ENCODE measurements at places on chromosomes 7 and 10. TPM values are rescaled to one million over a fixed set of nuclear protein-coding genes. Genes with fewer than 3 reads are reported as not detected.

DNA sequence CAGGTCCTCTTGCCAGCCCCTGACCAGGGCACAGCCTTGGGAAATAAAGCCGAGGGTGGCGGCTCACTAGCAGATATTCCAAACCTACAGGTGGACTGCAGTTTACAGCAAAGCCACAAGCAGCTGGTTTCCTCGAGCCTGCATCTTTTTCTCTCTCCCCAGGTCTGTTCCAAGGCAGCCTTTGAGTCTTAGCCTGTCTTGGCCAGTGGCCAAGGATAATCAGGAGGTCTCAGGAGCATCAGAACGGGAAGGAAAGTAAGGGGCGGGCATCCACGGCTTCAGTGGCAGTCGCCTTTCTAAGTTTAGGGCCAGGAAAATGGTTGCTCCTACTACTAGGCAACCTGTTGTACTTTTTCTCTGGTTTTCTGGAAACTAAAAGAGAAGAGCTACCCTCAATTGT lies 219.7 kb upstream of the ZMIZ1 start:
- no peak for DNase-seq

DNA sequence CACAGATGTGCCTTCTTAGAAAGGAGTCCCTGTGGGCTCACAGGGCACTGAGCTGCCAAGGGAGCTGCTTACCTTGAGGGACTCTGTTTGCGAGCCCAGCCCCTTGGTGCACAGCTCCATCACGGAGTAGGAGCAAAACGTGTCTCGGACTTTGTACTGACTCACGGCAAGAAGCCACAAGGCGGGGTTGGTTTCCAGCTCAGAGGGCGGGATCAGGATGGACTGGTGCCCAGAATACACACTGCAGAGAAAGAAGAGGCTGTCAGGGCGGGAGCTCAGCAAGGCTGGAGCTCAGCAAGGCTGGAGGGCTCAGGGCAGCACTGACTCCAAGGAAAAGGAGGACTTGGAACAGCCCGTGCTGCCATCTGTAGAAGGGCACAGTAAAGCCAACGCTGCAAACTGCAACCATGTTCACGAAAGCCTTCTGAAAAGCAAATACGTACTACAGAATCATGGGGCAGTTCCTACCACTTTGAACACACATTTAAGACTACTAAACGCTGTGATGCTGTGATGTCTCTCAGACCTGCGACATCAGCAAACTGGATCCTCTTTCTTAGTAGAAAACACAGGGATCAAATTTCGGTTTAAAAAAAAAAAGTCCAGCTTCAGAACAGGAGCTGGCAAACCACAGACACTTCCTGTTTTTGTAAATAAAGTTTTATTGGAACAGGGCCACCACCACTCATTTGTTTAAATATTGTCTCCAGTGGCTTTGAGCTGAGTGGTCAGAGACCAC lies 194.3 kb downstream of the ZMYND11 start:
- DNase-seq = peak; percentile 85

DNA sequence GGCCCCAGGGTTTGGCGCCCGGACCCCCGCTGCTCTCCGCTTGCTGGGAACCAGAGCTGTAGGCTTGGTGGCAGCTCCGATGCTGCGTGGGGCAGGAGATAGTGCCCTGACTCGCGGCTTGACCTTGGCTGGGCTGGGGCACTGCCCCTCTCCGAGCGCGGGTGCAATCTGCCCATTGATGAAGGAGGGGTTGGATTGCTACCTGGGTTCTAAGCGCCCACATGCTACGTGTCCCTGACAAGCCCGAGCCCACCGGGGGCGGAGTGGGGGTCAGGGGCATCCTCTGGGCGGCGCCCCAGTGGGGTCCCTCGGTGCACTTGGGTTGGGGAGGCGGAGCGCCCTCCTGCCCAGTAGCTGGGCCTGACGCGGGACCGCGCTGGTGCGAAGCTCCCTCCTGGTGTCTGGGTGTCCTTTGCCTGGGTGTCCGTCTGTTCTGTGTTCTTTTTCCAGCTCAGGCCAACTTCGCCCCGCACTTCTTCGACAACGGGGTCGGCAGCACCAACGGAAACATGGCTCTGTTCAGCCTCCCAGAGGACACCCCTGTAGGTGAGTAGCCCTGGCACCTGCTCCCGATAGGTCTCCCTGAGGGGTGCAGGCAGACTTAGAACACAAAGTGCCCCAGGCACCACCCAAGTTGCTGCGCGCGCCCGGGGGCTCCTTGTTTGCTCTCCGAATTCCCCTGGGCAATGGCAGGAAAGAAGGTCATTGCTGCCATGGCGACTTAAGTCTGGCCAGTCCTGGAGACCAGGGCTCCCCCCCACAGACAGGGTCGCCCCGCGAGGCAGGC lies 900 bp downstream of the CDHR1 start:
- DNase-seq = no peak

DNA sequence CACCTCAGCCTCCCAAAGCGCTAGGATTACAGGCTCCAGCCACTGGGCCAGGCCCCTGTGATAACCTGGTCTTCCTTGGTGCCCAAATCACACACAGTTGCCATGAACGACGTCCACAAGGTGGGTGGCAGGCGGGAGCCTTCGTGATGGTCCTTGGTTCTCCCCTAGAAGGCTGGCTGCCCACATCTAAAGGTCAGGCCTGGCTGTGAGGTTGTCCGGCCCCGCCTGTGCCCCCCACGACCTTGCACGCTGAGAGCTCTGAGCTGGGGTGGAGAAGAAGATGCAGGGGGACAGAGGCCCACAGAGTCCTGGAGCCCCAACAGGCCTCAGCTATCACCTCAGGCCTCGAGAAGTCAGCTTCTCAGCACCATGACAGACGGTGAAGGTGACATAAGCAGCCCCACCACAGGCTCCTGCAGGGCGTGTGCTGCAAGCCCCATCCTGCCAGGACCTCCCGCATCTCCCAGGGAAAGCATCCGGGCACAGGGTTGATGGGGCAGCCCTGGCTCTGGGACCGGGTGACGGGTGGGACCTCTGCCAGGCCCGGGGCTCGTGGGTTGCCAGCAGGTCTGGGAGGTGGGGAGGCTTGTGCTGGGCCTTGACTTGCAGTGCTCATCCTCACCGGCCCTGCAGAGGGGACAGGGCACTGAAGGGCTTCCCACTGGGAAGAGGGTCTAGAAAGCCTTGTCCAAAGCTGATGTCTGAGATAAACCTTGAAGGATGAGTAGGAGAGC lies 217.4 kb downstream of the WDR37 start:
- DNase-seq = no peak

GRCh38 chr7:157691586-157692459 lies 355.0 kb downstream of the DNAJB6 start:
- no peak for DNase-seq

- no peak for DNase-seq
Measured at GRCh38 chr10:71968553-71969474, 4.6 kb downstream of the CHST3 start.

- DNase-seq = no peak
Measured at GRCh38 chr7:27670676-27671075, 8.0 kb upstream of the HIBADH start.

- no peak for DNase-seq
Measured at GRCh38 chr7:49866910-49867309, 93.5 kb downstream of the VWC2 start.

DNA sequence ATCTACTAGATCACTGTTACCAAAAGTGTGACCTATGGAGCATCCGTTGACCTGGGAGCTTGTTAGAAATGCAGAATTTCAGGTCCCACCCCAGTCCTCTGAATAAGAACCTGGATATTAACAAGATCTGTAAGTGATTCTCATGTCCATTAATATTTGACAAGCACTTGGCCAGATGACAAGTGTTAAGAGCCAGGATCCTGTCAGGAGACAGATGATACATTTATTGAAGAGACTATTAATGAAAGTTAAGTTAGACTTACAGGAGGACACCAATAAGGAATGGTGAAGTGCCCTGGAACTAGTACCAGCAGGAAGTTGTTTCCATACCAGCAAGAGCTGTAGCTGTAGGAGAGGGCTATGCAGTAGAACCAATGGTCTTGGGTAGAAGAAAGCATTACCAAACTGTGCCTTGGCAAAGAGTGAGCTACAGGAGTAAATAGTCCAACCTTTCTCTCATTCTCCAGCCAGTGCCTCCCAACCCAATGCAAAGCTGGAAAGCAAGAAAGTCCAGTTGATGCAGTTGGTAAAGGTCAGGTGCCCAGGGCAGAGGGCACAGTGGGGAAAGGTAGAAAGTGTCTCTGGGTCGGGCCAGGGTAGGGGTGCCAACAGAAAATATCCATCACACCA lies 35.3 kb upstream of the ADD3 start:
- DNase-seq = no peak

DNA sequence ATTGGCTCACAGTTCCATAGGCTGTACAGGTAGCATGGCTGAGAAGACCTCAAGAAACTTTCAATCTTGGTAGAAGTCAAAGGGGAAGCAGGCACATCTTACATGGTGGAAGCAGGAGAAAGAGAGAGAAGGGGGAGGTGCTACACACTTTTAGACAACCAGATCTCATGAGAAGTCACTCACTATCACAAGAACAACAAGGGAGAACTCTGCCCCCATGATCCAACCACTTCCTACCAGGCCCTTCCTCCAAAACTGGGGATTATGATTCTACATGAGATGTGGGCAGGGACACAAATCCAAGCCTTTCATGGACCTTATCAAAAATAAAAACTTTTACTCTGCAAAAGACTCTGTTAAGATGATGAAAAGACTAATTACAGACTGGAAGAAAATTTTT lies 183.2 kb upstream of the TRIM24 start:
- no peak for DNase-seq

- no peak for DNase-seq
Measured at GRCh38 chr10:97778452-97779302, 6.9 kb upstream of the SFRP5 start.

DNA sequence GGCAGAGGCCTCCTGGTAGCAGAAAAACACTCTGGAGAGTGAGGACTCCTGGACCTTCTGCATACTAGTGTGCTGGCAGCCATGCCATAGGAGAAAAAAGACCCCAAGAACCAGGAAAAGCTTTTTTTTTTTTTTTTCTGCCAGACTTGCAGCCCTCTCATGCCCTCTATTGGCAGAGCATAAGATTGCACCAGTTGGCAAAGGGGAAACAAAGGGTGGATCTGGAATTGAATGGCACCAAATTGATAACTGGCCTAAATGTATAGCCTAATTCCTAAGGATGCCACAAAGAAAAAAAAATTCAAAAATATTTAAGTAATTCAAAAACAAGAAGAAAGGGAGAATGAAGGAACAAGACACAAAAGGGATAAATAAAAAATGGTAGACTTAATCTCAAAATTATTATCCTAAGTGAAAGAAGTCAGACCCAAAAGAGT lies 112.5 kb upstream of the GHITM start:
- DNase-seq = no peak

- DNase-seq = no peak
Measured at GRCh38 chr7:29095631-29096445, 50.5 kb downstream of the CPVL start.

GRCh38 chr7:28758186-28758585 lies 199.9 kb downstream of the TRIL start:
- no peak for DNase-seq

DNA sequence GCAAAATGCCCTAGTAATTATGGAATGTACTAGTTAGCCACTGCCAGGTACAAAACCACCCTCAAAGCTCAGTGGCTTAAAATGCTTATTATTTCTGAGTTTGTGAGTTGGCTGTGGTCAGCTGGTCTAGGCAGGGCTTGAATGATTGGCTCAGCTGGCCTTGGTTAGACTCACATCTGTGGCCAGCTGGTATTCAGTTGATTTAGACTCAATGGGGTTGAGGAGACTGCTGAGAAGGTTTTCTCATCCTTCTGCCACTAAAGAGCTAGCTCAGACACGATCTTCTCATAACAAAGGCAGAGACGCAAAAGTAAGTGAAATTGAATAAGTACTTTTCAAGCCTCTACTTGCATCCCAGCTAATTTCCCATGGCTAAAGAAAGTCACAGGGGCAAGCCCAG lies 57.1 kb upstream of the CYP2C18 start:
- DNase-seq = no peak

DNA sequence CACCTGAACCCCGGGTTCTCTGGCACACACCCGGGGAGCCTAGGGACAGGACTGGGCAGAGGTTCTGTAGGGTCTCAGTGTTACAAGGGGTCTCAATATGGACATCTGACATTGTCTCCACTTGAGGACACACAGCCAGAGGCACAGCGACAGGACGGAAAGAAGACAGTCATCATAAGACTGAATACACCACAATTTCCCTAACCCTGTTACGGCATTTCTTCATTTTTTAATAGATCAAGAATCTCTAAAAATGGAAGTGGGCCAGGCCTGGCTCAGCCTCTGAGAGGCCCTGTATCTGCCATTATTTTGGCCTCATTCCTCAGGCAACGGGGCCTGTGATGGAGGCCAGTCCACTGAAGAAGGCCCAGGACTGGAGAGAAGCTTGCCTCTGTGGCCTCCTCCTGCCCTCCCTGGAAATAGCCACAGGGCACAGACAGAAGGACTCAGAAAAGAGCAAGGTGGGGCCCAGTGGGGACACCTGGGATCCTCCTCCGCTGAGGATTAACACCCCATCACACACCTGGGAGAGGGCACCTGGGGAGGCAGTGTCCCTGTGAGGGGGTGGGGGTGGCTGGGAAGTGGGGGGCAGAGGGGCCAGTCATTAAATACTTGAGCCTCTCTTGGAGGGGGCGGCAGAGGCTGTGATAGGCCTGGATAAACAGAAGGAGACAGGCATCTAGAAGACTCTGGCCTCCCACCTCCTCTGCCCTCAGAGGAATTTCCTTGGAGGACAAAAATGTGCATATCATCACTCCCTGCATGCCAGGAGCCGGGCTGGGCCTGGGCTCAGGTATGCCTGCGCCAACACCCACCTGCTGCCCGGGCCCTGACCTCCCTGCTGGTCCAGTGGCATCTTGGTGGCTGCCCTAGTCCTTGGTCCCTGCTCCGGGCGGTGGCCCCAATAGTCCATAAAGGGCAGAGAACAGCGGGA lies 8.0 kb downstream of the SPOCK2 start:
- DNase-seq = no peak

GRCh38 chr7:44265728-44266127 lies 59.7 kb downstream of the CAMK2B start:
- DNase-seq = no peak

DNA sequence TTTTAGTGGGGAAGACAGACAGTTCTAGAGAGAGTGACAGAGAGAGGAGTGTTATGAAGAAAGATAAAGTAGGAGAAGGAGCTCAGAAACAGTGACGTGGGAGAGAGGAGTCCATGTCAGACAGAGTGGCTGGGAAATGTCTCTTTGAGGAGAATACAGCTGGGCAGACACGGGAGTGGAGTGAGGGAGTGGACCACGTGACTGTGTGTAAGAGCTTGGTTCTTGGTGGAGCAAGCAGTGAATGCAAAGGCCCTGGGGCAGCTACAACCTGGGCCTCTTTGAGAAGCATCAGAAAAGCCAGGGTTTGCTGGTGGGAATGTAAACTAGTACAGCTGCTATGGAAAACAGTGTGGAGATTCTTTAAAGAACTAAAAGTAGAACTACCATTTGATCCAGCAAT lies 11.9 kb upstream of the PLEKHS1 start:
- DNase-seq = no peak

- DNase-seq = no peak
Measured at GRCh38 chr7:39085590-39086049, 107.9 kb downstream of the POU6F2 start.

Gene DLX6
- total RNA-seq = not detected

Gene PPP1R3C
- total RNA-seq = 89.1 TPM

Gene GSTO2
- 3.0 TPM for total RNA-seq

Gene BLVRA
- total RNA-seq = 35.3 TPM

Gene OR2A1
- total RNA-seq = not detected

Gene GBX1
- total RNA-seq = not detected

Gene SLC16A9
- 1.6 TPM for total RNA-seq

Gene FAM237B
- total RNA-seq = not detected

Gene ANKRD1
- 6.6 TPM for total RNA-seq

Data from thoracic aorta (tissue), 2 donors.